ENCODE measurements at places on chromosomes 5 and 9.

DNA sequence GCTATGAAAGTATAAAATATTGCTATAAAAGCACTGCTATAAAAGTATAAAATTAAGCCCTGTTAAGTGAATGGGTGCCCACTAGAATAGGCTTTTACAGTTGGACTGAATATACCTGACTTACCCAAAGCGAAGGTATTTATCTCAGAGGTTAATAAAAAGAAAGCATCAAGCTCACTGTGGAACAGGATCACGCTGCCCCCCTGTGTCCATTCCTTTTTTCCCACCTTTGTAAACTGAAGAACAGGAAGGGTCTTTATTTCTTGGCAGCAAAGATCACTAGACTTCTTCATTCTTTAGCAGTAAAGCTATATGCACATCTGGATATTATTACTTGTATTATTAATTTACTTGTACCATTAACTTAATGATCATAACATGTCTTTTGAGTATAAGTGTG lies 22.1 kb upstream of the PLPP6 start:
- DNase-seq, result no peak

DNA sequence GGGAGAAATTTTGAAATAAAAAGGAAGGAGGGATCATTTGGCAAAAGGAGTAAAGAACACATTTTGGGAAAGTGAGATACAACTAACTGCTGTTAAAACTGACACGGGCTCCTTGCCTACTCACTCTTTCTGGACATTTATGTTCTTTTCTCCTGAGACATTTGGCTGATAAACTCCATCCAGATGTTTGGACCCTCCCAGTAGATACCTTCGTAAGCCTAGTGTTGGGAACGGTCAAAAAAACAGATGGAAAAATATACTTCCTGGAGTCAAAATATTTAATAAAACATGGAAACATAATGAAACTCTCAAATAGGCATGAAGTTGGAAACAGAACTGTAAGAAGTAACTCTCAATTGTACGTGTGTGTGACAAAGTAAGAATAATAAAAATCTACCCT lies 360.1 kb upstream of the RIOK2 start:
- no peak for DNase-seq

- DNase-seq, result no peak
These were observed 122.8 kb upstream of the TNPO1 start for GRCh38 chr5:72693546-72694205.

DNA sequence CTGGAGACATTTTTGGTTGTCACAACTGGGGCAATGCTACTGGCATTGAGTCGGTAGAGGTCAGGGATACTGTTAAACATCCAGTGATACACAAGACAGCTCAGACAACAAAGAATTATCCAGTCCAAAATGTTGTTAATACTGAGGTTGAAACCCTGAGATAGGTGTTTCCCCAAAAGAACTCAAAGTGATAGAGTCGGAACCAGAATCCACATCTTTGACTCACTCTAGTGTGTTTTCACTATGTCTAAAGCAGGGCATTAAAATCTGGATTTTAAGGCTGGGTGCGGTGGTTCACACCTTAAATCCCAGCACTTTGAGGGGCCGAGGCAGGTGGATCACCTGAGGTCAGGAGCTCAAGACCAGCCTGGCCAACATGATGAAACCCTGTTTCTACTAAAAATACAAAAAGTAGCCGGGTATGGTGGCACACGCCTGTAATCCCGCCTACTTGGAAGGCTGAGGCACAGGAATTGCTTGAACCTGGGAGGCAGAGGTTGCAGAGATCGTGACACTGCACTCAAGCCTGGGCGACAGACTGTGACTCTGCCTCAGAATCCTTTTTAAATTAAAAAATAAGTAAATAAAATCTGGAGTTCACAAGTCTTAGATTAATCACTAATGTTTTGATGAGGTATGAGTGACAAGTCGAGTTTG lies 17.0 kb downstream of the SLC31A1 start:
- DNase-seq, result no peak

DNA sequence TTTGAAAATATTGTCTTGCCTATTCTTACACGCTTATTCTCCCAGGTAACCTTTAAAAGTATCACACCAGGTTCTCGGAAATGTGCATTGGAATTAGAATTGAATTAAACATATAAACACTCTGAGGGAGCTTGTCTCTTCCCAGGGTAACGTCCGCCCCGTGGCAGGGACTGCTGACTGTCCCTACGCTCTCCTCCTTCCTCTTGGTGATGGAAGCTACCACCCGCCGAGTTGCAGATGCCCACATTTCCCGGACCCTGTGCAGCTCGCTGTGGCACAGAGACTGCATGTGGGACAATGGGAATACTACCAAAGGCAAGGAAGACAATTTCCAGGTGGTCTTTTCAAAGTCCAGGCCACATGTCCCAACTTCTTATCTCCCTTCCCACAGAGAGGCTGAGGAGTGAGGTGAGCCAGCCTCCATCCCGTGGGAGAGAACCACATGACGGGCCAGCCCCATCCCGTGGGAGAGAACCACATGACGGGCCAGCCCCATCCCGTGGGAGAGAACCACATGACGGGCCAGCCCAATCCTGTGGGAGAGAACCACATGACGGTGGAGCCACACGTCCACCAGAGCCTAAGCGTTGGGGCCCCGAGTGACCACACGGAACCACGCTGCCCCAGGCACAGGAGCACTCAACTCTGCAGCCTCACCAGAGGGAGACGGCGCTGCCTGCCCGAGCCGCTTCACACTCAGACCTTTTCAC lies 249.4 kb upstream of the IRX1 start:
- no peak for DNase-seq

DNA sequence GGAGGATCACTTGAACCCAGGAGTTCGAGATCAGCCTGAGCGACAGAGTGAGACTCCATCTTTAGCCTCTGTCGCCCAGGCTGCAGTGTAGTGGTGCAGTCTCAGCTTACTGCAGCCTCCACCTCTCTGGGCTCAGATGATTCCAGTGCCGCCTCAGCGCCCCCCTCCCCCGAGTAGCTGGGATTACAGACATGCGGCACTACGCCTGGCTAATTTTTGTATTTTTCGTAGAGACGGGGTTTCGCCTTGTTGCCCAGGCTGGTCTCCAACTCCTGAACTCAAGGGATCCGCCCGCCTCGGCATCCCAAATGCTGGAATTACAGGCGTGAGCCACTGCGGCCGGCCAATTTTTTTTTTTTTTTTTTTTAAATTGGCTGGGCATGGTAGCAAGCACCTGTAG lies 2.3 kb upstream of the HSPA9 start:
- DNase-seq, result no peak

DNA sequence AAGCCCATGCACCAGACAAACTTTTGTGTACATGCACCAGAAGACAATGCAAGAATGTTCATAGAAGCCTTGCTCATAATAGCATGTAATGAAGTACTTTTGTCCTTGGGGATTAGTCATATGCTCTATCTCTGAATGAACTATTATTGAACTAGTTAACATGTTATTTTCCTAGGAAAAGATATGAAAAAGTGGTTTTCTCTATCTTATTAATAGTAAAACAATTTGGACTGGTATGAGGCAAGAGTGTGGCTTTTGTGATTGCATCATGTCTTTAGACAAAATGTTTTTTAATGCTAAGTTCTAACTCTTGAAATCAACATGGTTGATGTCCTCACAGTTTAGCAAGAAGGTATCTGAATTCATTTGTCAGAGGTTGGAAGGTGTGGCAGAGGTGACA lies 55.7 kb upstream of the SPDL1 start:
- no peak for DNase-seq

GRCh38 chr5:180825768-180826525 lies 23.3 kb upstream of the MGAT1 start:
- DNase-seq, result peak; percentile 57

GRCh38 chr9:65432051-65432450 lies 147.0 kb upstream of the FOXD4L5 start:
- no peak for DNase-seq

- DNase-seq, result peak; percentile 83
These were observed 74.1 kb downstream of the FNBP1 start for GRCh38 chr9:129968690-129969485.
